ENCODE measurements at places on chromosomes 1 and 21. TPM values are rescaled to one million over a fixed set of nuclear protein-coding genes. Genes with fewer than 3 reads are reported as not detected.

Gene LIPI
- total RNA-seq = not detected

Gene FCRL5
- 0.11 TPM for total RNA-seq

Gene IFI44L
- total RNA-seq = 10.5 TPM

Gene VSIG8
- 0.35 TPM for total RNA-seq

Gene CA6
- not detected for total RNA-seq

Gene DCDC2B
- total RNA-seq = not detected

Gene PTPN22
- total RNA-seq = 1.1 TPM

Gene LCE2B
- total RNA-seq = not detected

Gene NPR1
- total RNA-seq = 0.46 TPM

Gene PDC
- total RNA-seq = not detected

Gene RUNX1
- 7.0 TPM for total RNA-seq

Gene TGFB2
- 29.0 TPM for total RNA-seq

Gene AQP10
- not detected for total RNA-seq

Gene HSD3B2
- total RNA-seq = not detected

Gene COL6A2
- total RNA-seq = 10.2 TPM

Gene DNAH14
- 22.3 TPM for total RNA-seq

Gene RAB42
- not detected for total RNA-seq

Gene ACBD3
- 24.9 TPM for total RNA-seq

Gene TLR5
- total RNA-seq = 2.0 TPM

Gene BRINP2
- total RNA-seq = 57.9 TPM

Gene CD1B
- not detected for total RNA-seq

Gene DFFB
- 12.1 TPM for total RNA-seq

Gene ZBTB7B
- total RNA-seq = 17.4 TPM

Gene ALG14
- total RNA-seq = 10.5 TPM

Gene GBP2
- 4.6 TPM for total RNA-seq

Gene MSH4
- total RNA-seq = 1.5 TPM

Gene KCNC4
- total RNA-seq = 57.8 TPM

Gene KCNE1
- 1.9 TPM for total RNA-seq

Gene MED8
- total RNA-seq = 34.7 TPM

Gene SERPINC1
- 0.36 TPM for total RNA-seq

Gene ANKRD35
- 6.8 TPM for total RNA-seq

Gene C1orf21
- total RNA-seq = 75.8 TPM

Gene GSTM1
- total RNA-seq = 39.8 TPM

Gene RGS2
- 29.9 TPM for total RNA-seq

Gene SELE
- total RNA-seq = not detected

Gene RXFP4
- total RNA-seq = not detected

Gene LY9
- total RNA-seq = not detected

Gene IL19
- not detected for total RNA-seq

Gene PTPRU
- 45.4 TPM for total RNA-seq

Gene RGS16
- 3.0 TPM for total RNA-seq

Gene FCRL6
- total RNA-seq = not detected
